ENCODE measurements at places on chromosomes 4 and X.

- no peak for DNase-seq
Observed at GRCh38 chr4:74362347-74362746, 2.6 kb upstream of the EREG start.

DNA sequence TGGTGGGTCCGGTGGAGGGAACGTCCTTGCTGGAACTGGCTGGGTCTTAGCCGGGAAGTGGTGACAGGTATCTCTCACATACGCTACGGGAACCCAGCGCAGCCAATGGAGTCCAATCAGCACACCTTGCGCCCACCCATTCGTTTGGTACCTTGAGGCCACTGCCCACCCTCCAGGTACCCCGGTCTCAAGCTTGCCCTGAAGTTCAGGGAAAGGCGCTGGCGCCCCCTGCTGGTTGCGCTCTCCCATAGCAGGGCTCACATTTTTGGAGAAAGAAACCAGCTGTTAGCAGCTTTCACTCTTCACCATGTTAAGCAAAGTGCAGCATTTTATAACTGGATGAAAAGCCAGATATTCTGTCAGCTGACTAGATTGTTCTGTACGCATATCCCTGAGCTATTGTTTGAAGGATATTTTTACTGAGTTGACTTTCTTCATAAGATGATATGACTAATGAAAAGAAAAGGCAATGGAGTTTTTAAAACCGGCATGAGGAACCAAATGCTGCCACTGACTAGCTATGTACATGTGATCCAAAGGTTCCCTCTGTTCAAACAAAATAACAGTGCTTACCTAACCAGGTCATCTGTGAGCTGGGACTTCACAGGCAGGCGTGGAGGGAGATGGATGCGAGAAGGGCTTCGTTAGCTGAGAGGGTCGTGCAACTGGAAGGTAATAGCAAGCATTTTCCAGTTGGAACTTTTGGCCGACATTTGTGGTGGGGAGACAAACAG lies 43.7 kb downstream of the OTOP1 start:
- DNase-seq = no peak

- DNase-seq = no peak
Observed at GRCh38 chr4:115883231-115883630, 769.8 kb upstream of the NDST4 start.

GRCh38 chr4:38957261-38957815 lies 74.9 kb downstream of the TMEM156 start:
- no peak for DNase-seq

DNA sequence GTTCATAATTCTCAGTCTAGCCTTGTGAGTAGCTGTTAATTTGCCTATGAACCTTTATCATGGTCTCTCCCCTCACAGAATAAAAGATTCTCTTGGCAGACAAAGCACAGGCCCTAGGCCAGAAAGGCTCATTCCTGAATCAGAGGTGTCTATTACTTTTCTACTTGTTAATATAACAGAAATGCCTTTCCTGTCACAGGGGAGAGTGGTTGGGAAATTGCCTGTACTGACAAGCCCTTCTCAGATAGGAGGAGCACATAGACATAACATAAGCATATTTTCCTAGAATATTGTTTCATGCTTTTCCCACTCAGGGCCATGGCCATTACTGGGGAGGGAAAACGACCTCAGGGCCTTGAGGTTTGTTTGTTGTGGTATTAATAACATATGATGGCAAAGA lies 308.3 kb downstream of the BMPR1B start:
- no peak for DNase-seq

- DNase-seq = no peak
Observed at GRCh38 chrX:47489507-47490275, 6.7 kb upstream of the ZNF41 start.

GRCh38 chr4:98687876-98688275 lies 29.5 kb upstream of the TSPAN5 start:
- no peak for DNase-seq

GRCh38 chrX:103157496-103158316 lies 57.2 kb upstream of the BEX4 start:
- DNase-seq = no peak

- DNase-seq = no peak
Observed at GRCh38 chr4:37430718-37431416, 186.3 kb downstream of the NWD2 start.

DNA sequence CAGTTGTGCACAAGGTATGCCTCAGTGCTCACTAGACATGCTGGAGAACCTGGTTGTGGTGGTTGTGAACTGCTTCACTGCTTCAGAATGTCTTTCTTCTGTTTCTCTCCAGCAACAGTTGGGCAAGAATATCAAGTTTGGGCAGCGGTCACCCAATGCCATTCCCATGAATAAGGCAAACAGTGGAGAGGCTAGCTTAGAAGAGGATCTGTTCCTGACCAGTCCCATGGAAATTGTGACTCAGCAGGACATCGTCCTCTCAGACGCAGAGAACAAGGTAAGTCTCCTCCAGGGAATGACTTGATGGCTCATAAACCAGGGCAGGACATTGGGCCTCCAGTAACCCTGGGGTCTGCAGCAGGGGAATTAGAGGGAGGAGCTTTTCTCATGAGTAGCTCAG lies 79.9 kb downstream of the AASDH start:
- DNase-seq = no peak

GRCh38 chr4:17920681-17921080 lies 100.9 kb downstream of the LCORL start:
- DNase-seq = no peak

GRCh38 chr4:159860945-159861344 lies 758.1 kb downstream of the RAPGEF2 start:
- DNase-seq = no peak

DNA sequence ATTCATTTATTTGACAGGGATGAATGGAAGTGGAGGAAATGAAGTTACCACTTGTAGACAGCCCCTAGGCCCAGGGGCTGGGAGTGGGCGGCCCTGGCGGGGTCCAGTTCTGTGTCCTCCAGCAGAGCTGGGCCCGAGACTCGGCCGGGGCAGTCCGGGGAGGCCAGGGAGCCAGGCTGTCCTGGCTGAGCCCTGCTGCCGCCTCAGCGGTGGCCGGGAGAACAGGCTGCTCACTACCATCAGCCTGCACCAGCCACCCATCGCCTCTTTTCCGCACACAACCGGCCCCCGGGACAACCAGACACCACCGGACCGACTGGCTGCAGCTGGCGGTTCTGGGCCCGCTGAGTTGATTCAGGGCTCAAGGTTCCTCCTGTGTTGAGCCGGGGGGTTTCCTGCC lies 25.6 kb downstream of the CLDN34 start:
- DNase-seq = no peak

- DNase-seq = no peak
Observed at GRCh38 chrX:123513585-123514278, 219.1 kb downstream of the THOC2 start.

- DNase-seq = no peak
Observed at GRCh38 chrX:104343428-104344129, 88.8 kb upstream of the ESX1 start.

All from NCI-H187 treated with DMSO at 0.1 percent for 48 hours (cell line).